T-helper 1 cell (primary cell): ENCODE measurements at places on chromosomes 13 and 19.

- DNase-seq: no peak
Measured at GRCh38 chr13:43377973-43378372, 354.6 kb downstream of the DNAJC15 start.

DNA sequence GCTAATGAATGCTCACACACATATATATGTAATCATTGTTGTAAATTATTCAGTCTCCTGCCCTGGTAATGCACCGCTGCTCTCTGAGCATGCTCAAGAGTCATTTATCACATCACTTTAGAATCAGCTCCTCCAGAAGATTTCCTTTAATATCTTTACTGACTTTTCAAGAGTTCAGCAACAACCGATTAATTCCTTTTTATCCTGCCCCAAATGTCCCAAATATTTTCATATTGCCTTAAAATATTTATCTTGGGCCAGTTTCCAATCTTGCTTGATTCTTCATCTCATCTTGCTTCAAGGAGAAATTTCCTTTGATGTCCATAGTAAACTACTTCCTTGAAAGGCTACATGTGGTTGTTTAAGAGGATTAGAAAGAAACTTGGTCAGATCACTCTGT is 132.5 kb downstream of the NHLRC3 start:
- no peak for DNase-seq

GRCh38 chr13:94556621-94557020 is 39.3 kb downstream of the TGDS start:
- DNase-seq: no peak

- DNase-seq: no peak
Measured at GRCh38 chr13:100513987-100514670, 74.5 kb downstream of the GGACT start.

GRCh38 chr19:51508059-51508733 is 6.6 kb upstream of the SIGLEC12 start:
- DNase-seq: no peak

GRCh38 chr13:70484931-70485330 is 376.7 kb upstream of the KLHL1 start:
- DNase-seq: no peak

GRCh38 chr13:32017474-32017873 is 14.1 kb upstream of the FRY start:
- DNase-seq: no peak

GRCh38 chr13:50700664-50701305 is 142.7 kb downstream of the DLEU7 start:
- DNase-seq: no peak

DNA sequence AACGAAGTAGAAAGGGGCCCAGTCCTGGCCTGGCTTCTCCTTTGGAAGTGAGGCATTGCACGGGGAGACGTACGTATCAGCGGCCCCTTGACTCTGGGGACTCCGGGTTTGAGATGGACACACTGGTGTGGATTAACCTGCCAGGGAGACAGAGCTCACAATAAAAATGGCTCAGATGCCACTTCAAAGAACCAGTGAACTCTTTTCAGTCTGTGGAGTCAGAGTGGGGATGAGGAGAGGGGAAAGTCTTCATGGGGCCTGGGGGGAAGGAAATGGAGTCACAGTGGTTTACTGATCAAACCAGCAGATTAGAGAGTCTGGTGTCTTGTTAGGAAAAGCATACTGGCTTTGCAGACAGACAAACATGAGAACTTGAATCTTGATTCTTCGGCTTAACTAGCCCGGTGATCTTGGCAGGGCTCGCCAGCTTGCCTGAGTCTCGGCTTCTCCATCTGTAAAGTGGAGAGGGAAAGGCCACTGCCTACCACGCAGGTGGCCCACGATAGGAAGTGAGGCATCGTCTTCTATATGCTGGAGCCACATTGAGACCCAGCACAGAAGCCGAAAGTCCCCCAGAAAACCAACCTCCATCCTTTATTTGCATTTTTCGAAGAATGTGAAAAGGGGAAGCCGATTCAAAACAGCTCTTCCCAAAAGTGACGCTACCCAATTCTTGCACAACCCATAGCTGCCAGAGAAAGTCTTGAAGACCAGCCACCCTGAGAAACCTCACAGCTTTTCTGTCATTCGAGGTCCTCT is at the start of gene FFAR1:
Gene FFAR1 (plus strand): TSS at position 732 of the 759 bp plus-strand sequence. CDS start 3,650 bp downstream, outside the sequence.
- DNase-seq: peak; percentile 32

GRCh38 chr13:26971990-26972887 is 199.4 kb downstream of the USP12 start:
- no peak for DNase-seq

DNA sequence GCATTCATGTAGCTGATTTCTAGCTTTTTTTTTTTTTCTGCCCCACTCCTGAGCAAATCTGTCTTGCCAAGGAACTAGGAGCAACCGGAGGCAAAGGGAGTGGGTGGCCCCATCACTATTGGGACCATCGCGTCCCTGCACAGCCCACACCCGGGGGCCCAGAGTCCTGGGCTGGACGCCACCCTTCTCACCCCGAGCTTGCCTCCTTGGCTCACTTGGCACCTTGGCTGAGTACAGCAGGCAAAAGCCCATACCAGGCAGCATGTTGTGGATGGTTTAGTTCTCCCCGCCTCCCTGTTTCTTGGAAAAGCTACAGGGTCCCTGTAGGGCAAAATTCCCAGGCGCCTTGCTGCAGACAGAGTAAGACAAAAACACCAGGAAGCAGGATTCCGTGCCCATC is 13.7 kb downstream of the SMIM24 start:
- DNase-seq: no peak

DNA sequence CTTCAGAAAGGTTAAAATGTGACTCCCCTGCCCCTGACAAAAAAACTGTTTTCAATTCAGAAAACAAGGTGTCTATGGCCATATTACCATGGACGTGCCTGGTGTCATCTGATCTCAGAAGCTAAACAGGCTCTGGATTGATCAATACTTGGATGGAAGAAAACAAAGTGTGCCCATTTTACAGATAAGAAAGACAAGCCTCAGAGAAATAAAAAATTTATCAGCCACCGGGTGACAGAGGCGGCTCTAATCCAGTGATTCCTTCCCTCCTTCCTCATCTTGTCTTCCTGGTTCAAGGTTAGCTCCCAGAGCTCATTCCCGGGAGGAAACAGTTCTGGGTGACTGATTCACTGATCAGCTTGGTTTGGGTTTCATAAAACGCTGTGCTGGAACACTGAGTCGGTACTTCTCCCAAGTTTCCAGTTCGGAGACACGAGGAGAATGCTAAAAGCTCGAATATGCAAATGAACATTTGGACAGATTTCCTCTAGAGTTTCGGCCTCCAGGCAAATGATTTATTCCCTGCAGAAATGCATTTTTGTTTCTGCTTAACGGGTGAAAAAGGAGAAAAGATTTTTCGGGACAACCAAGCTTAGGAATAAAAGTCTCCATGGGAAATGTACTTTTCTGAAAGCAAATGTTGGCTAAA is 211.2 kb downstream of the UQCRFS1 start:
- no peak for DNase-seq

- DNase-seq: no peak
Measured at GRCh38 chr13:110772091-110772984, 58.8 kb downstream of the ING1 start.

GRCh38 chr13:84567848-84568247 is 685.6 kb upstream of the SLITRK1 start:
- DNase-seq: no peak

DNA sequence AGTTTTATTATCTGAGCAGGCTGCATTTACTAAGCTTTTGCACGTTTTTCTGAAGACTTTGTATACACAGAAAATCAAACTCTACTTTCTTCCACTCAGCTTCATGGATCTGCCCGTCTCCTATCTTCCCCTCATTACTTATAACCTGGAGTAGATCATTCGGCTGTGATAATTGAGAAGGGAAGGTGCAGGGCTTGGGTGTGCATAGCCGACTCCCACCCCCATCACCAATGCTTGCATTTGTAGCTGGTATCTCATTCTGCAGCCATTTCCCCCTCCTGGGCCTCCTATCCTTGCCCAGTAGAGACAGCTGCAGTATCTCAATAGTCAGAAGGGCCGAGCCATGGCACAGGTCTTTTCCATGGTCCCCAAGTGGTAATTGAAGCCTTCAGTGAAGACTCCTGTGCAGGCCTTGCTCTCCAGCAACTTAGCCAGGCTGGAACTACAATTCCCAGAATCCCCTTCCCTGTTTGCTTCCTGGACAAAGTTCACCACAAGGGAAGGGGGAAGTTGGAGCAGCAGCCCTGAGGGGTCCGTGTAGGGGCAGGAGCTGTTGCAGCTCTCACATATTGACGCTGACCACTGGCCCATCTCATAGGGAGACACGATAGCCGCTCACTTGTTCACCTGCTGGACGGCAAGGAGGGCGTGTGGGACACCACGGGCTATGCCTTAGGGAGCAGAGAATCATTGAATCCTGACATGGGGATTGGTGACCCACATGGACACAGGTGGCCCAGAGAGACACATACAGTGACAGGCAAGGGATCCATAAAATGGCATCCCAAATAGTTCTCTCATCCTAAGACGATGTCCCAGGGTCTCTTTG is 2.1 kb upstream of the SIGLEC8 start:
- no peak for DNase-seq

GRCh38 chr13:105979131-105980011 is 556.1 kb downstream of the EFNB2 start:
- DNase-seq: no peak

DNA sequence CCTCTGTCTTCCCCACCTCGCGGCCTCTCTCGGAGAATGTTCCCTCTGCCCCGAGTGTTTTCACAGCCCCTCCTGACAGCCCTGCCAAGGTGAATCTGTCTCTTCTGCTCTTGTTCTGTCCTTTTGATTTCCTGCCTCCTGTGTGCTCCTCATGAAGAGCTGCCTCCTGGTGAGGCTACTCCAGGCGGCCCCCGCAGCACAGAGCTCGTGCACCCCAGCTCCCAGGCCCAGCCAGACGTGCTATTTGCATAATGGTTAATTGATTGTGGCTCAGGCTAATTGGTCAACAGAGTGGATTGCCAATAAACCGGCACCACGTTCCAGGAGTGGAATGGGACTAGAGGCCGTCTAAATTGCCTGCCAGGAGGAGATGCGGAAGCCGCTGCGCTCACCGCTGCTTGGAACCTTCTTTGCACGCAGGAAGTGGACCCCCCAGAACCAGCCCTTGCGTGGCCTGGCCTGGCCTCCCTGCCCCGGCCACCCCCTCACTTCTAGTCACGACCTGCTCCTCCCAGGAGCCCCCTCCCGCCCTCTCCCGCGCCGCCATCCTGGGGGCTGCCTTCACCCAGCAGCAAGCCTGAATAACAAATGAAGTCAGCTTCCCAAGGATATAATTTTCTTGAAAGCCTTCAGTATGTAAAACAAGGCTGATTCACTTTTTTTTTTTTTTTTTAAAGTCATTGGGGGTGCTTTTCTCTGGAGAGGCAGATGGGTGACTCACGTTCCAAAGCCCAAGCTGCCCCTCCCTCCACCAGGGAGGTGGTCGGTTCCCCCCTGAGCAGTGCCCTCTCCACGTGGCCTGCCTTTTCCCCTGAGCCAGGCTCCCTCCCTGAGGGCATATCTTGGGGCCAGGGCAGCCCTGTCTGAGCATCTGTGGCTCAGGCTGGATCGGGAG is 144.0 kb downstream of the KDM4B start:
- DNase-seq: no peak

DNA sequence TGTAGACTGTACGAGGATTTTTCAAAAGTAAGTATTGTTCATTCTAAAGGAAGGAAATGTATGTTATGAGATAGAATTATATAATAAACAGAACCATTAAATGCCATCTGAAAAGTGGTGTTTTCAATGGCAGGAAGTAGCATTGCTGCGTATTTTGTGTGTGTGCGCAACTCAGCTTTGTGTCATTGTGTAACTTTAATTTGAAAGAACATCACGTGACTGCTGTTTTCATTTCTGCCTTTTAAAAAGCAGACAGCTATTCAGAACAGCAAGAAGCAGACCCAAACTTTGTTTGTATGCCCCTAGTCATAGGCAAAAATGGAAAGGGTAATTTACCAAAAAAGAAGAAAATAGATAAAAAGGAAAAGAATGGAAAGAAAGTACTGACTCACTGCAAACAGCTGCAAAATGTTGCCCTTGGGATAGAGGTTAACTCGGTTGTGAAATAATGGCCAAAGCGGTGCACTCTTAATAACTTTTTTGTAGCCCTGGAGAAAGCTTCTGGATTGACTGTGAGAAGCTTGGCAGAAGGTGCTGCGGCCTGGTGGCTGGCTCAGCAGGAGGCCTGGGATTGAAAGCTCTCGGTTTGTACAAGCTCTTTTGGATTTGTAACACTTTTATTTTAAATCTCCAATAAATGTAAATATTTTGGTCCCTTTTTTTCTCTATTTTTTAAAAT is 97.3 kb downstream of the GGACT start:
- DNase-seq: no peak

GRCh38 chr19:3324405-3324856 is 42.0 kb upstream of the NFIC start:
- peak; percentile 55 for DNase-seq

- DNase-seq: no peak
Measured at GRCh38 chr13:30847650-30848307, 58.3 kb upstream of the MEDAG start.

GRCh38 chr13:23817830-23818229 is 71.4 kb downstream of the MIPEP start:
- DNase-seq: no peak

GRCh38 chr19:29501816-29502580 is 23.8 kb upstream of the VSTM2B start:
- no peak for DNase-seq

- no peak for DNase-seq
Measured at GRCh38 chr19:14006766-14007562, 844 bp upstream of the RFX1 start.

DNA sequence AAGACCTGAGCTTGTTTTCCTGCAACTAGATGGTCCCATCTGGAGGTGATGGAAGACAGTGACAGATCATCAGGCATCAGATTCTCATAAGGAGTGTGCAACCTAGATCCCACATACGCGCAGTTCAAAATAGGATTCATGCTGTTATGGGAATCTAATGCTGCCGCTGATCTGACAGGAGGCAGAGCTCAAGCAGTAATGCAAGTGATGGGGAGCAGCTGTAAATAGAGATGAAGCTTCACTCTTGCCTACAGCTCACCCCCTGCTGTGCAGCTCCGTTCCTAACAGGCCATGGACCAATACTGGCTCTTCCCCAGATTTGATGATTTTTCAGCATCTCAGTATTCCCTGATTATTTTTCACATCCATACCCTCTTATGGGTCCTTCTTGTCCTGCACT is 208.4 kb upstream of the RXFP2 start:
- DNase-seq: no peak

DNA sequence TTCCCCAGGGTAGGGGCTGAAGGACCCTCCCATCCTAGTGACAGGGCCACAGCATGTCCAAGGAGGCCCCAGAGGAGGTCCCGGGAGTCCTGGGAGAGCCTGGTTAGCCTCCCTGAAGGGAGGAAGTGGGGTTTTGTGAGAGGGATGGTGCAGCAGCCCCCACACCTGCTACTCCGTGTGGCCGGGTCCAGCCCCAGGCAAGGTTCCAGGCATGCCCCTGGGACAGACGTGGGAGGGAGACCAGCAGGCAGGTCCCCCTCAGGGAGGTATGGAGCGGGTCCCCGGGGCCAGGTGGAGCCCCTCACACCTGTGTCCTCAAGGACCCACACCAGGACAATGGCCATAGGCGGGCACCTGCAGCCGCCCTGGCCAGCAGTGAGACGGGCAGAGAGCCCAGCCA is 1.9 kb upstream of the F7 start:
- no peak for DNase-seq

DNA sequence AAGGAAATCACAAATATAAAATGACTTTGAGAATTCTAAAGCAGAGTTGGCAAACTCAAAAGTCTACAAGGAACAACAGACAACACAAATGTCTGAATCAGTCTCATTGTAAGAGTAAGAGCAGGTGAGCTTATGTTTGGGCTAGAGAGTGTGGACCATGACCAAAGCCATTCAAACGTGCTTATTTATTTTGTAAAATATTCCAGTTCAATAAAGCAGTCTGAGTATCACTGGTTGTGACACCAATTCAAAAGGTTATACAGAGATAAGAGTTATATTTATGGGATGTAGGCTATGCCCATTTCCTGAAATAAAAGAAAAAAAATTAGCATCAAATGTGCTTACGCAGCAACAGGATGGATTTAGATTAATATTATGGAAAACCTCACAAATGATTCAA is 251.6 kb downstream of the KLF5 start:
- DNase-seq: no peak
